ENCODE measurements at places on chromosomes 2 and 18. TPM values are rescaled to one million over a fixed set of nuclear protein-coding genes. Genes with fewer than 3 reads are reported as not detected.

The KLHL29 gene
- total RNA-seq: 1.7 TPM

The RAB17 gene
- total RNA-seq: not detected

The DARS1 gene
- 118 TPM for total RNA-seq

The HOXD10 gene
- not detected for total RNA-seq

The CYP1B1 gene
- 8.6 TPM for total RNA-seq

The RIT2 gene
- total RNA-seq: not detected

DNA sequence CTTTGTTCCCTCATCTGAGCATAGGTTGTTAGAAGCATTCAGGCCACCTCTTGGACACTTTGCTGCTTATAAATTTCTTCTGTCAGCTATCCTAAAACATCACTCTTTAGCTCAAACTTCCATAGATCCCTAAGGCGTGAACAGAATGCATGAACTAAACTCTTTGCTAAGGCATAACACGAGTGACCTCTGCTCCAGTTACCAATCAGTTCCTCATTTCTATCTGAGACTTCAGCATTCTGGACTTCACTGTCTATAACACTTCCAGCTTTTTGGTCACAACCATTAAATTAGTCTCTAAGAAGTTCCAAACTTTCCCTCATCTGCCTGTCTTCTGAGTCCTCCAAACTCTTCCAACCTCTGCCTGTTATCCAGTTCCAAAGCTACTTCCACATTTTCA is 8.3 kb upstream of the VWA3B start:
- DNase-seq: no peak

- no peak for DNase-seq
These were observed 209.3 kb downstream of the AKAIN1 start for GRCh38 chr18:4987452-4988405.

- DNase-seq: no peak
These were observed 15.4 kb downstream of the DSG2 start for GRCh38 chr18:31513189-31513935.

GRCh38 chr2:216279031-216279430 is 93.3 kb downstream of the MARCHF4 start:
- no peak for DNase-seq

- no peak for DNase-seq
These were observed 248.9 kb downstream of the TMEM182 start for GRCh38 chr2:103010751-103011150.

- no peak for DNase-seq
These were observed 341.7 kb downstream of the STK39 start for GRCh38 chr2:167905668-167906067.

DNA sequence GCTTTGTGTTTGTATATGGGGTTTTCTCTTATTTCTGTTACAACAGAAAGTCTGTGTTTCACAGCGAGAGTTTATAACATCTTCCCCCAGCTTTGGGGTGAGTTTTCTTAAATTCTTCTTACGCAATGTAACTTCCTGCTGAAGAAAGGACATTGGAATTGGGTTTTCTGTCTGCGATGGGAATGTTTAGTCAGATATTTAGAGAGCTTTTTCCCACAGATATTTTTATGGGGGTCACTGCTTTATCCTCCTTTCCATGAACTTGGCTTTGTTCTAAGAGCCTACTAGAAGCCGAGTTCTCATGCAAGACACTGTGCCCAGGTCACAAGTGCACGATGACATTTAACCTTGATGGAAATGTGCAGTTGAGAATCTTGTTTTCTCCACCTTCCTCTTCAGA is 22.1 kb downstream of the B3GNT2 start:
- DNase-seq: no peak

DNA sequence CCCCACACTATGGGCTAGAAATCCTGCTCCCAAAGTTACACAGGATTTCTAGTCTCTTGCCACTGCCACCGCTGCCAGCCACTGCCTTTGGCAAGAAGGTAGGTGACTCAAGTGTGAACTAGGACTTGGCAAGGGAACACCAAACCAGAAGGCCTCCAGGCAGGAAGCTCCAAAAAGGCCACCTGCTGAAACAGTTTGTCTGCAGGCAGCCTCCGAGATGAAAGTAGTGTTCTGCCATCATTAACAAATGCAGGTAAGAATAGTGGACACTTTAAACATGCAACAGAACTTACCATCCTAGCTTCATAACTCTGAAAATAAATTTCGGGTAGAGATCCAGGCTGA is 3.9 kb downstream of the ANKRD44 start:
- DNase-seq: peak; percentile 44

DNA sequence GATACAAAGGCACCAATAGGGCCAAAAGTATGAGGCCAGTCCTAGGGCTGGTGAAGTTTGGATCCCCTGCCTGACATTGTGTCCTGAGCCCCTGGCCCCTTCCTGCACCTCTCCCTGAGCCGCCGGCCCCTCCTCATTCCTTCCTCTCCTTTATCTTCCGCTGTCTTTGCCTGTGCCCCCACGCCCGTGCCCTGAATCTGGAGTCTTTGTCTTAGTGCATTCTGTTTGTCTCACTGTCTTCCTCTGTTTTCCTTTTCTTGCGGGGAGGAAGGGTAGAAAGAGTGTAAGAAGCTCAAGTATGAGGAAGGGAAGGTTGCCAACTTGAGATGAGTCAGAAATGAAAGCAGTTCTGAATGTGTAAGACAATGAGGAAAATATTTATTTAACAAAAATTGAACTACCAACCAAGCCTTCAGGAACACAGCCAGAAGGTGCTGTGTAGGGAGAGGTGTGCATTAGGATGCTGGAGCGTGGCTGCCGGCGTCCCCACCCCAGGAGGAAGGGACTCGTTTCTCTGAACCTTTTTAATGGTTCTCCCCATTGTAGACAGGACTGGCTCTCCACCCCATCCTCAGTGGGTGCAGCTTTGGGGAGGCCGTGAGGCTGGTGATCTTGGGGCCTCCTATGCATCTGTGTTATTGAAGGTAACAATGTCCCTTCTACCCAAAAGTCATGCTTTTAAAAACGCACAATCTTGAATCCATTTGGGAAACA is 133.1 kb downstream of the NEDD4L start:
- no peak for DNase-seq

DNA sequence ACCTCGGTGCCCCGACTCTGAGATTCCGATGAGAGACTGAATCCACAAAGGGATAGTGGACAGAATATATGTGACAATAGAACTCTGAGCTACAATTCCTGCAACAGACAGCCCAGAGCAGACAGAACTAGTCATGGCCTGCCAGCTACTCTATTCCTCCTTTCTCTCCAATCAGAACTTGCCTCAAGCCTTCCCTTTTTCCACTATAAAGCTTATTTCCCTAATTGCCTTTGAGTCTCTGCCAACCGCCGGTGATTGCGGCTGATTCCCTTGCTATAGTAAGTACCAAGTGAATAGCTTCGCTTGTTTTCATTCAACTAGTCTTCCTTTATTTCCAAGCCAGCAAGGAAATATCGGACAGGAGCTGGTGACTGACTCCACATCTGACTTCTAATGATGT is 96.8 kb downstream of the DSC3 start:
- no peak for DNase-seq

GRCh38 chr18:58367425-58368140 is 261.3 kb downstream of the ALPK2 start:
- no peak for DNase-seq

GRCh38 chr18:48669991-48670750 is 131.3 kb downstream of the CTIF start:
- DNase-seq: no peak

DNA sequence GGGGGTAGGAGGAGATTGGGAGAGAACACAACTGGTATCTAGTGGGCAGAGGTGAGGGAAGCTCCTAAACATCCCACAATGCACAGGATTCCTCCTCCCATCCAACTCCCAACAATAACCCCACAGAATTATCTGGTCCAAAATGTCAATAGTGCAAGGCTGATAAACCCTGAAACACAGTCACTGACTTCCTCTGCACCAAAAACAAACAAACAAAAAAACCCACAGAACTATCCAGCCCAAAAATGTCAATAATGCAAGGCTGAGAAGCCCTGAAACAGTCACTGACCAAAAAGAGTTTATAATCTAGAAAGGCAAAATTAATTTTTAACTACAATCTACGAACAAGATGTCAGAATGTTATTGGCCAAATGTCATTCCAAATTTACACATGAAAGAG is 9.8 kb downstream of the TMX3 start:
- DNase-seq: no peak

DNA sequence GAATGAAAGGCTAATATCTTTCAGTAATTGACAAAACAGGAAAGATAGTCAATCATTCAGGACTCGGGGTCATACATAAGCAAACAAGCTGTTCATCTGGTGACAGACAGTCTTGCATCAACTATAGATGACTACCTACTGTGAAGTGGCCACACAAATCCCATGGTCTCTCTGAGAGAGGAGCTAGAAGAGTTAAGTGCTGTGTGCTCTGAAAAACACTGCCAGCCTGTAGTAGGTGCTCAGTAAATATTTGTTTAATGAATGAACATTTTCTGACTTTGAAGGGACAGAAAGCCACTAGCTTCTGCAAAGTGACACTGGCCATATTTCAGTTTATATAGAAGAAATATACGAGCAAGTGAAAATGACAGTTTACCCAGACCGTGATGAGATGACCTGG is 184.0 kb upstream of the CHAC2 start:
- DNase-seq: no peak

GRCh38 chr2:237170020-237170419 is 84.3 kb downstream of the COPS8 start:
- no peak for DNase-seq

DNA sequence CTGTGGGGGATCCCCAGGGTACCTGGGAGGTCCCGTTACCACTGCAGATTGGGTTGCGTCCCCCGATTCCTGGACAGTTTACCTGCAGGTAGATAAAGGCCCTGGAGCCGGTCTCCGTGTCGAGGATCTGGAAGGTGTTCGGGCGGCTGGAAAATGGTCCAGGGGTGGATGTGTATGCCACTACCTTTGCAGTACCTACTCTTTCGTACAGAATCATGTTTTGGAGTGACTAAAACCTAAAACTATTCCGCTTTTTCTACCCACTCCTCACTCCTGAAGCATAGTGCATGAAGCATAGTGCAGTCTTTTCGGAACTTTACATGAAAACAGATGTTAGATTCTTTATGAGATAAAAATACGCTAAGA is 418 bp downstream of the WDR75 start:
- DNase-seq: no peak

DNA sequence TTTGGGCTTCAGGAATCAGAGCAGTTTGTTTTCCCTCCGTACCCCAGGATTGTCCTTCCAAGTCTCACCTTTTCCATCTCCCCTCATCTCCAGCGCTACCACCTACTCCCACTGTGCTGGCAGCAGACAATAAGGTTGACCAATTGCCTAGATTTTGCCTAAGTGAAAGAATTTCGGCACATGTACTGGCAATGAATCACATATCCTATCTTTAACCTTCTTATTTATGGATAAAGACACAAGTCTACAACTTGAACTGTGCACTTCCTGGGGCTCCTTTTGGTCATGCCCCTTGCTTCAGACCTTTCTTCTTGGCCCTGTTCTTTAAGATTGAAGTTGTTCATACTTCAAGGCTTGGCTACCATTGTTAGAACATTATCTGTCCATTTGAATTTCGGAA is 71.4 kb downstream of the KCMF1 start:
- no peak for DNase-seq

GRCh38 chr2:45123065-45123464 is 113.8 kb upstream of the SIX2 start:
- no peak for DNase-seq

GRCh38 chr2:187826023-187826422 is 271.8 kb upstream of the TFPI start:
- DNase-seq: no peak

DNA sequence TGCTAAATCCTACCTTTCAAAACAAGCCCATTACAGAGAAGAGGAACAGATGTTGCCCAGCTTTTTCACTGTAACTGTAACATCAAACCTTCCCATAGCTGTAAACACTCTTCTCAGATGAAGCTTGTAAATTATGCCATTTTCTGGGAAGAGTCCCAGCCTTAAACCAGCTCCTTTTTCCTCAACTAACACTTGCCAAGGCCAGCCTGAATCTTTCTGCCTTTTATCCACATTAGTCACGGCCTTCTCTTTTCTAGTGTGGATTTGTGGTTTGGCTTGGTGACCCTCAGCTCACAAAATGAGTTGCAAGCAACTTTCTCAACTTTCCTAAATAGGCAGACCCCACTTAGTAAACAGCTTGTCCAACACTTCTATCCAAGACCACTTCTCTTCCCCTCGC is 90.2 kb downstream of the CABLES1 start:
- no peak for DNase-seq

DNA sequence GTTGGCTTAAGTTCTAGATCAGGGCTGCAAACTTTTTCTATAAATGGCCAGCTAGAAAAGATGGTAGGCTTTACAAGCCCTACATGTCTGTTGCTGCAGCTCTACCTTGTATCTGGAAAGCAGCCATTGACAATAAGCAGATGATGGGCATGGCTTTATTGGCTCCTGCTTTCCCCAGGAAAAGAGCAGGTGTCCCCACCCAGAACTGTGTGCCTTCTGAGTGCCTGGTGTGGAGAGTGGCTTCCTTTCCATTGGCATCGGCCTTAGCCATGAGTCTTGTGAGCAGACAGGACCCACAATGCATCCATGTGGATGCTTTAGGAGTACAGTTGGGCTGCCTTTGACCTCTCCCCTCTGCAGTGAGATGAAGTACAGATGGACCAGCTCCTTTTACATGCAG is 120.2 kb downstream of the CD8B2 start:
- no peak for DNase-seq

DNA sequence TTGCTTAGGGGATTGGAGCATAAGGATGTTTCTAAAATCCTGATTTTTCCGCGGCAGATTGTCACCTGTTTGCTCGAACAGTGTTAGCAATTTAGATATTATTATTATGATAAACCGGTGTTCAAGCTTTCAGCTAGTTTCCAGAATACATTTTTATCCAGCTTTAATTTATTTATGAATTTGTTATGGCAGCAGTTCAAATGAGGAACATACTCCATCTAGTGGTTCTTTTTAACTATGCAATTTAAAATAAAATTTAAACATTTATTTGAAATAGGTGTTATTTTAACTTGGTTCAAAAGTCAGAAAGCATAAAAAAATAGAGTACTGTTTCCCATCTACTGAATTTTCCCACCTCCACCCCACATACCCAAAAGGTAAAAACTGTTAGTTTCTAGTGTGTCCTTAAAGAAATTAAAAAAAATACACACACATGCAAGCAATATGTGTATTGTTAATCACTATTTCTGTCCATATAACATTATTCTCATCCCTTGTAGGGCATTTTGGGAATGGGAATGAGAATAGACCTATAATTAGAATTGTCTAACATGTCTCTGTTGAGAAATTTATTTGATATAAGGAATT is 23.2 kb downstream of the ACOXL start:
- DNase-seq: no peak

GRCh38 chr2:198309673-198310280 is 505.4 kb downstream of the PLCL1 start:
- no peak for DNase-seq

Data from activated naive CD8-positive, alpha-beta T cell treated with anti-CD3 and anti-CD28 coated beads, Interleukin-2, amount 10 ng/mL, durations not matched to agents 7 days and 5 days (primary cell).